Vagina (tissue), 2 donors: ENCODE measurements at places on chromosomes 3 and 15.

- DNase-seq: no peak
Measured at GRCh38 chr3:32283304-32283703, 44.8 kb downstream of the CMTM8 start.

DNA sequence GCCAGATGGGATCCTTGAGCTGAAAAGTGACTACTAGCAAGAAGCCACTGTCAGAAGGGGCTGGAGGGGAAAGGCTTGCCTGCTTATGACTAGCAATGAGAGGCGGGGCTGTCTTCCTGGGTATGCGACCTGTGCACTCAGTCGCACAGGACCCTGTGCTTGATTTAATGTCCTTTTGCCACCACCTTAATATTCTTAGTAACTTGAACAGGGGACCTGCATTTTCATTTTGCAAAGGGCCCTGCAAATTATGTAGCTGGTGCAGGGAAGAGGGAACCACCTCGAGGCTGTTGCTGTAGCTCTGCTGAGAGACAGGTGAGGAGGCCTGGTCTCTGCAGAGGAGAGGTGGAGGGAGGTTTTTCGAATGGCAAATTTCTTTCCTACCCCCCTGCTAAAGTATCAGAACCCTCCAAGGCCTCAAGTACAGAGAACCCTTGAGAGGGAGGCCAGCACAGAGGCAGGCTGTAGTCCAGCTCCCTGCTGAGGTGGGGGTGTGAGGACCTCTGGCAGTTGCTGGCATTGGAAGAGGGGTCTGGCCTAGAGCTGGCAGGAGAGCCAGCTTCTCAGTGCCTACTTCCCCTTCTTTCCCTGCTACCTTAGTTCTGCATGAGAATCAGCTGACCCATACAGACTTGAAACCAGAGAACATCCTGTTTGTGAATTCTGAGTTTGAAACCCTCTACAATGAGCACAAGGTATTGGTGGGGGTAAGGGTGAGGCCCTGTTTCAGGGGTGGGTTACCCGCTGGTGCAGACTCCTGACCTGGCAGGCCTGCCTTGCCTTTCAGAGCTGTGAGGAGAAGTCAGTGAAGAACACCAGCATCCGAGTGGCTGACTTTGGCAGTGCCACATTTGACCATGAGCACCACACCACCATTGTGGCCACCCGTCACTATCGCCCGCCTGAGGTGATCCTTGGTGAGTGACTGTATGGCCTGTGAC, 11.4 kb downstream of the CLK3 start:
- DNase-seq: no peak

DNA sequence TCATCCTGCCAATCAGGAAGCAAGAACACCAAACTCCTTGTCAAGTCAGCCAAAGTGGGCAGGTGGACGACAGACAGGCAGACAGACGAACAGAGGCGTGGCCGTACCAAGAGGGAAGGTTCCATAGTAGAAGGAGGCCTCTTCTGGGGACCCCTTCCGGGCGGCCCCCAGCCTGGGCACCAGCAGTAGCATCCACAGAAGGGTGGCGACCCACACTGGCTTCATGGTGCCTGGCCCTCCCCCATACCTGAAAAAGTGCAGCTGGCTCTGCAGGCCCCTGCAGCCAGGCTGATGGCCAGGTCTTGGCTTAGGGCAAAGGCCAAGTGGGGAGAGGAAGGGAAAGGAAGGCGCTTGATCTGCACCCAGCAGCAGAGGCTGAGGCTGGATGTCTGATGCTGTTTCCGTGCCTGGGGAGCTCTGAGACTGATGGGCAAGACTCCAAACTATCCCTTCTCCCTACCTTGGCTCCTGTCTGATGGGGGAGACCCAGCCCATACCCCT, 607 bp downstream of the LCTL start:
- no peak for DNase-seq

DNA sequence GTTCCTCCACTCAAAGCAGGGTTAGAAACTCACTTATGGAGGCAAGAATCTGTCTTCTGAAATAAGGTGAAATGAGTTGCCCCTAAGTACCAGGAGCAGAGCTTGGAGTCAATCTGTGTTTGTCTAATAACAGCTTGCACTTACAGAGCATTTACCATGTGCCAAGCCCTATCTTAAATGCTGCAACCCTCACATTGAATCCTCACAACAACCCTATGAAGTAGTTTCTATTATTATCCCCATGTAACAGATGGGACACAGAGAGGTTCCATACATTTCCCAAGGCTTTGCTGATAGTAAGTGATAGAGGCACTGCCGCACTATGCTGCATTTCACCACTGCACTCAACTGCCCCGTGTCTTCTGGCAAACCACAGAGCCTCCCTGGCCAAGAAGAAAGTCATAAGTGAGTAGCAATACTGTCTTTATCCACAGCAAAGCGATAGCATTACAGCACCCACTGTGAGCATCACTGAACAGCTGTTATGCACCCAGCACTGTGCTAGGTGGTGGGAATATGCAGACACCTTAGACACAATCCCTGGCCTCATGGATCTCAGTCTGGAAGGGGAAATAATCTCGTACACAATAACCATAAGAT, 141.5 kb downstream of the SSR3 start:
- no peak for DNase-seq

- DNase-seq: no peak
Measured at GRCh38 chr3:111808439-111808838, 50.6 kb upstream of the PHLDB2 start.

DNA sequence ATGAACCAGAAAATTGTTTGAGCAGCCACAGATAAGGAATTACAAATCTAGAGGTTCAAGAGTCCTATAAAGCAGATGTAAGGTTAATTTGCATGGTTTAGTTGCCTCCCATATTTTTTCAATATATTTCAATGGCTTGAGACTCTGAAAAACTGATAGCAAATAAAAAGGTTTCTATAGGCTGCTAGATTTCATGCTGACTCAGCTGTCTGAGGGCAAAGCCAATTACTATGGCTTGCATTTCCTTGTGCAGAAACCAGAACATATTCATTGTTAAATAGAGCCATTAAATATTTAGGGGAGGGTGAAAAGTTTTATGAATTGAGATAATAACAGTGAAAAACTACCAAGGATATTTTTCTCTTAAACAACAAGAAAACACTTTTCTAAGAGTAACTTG, 278.1 kb upstream of the CADM2 start:
- no peak for DNase-seq

GRCh38 chr3:83226751-83227150, 1465.3 kb upstream of the GBE1 start:
- DNase-seq: no peak

DNA sequence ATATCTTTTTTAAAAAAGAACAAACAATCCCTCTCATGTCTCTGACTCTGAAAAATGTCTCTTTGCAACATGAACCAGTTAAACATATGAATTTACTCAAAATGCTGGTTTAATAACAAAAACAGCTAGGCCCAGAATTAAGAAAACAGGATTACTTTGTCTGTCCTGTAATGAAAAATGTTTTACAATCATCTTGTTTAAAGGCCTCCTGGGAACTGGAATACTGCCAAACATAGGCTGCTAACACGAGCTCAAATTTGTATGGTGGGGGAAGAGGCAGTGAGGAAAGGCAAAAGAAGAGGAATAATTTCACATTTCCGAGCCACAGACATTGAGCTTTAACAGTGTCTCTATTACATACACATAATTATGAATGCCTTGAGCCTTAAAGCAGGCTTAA, 61.7 kb upstream of the PPIB start:
- no peak for DNase-seq

DNA sequence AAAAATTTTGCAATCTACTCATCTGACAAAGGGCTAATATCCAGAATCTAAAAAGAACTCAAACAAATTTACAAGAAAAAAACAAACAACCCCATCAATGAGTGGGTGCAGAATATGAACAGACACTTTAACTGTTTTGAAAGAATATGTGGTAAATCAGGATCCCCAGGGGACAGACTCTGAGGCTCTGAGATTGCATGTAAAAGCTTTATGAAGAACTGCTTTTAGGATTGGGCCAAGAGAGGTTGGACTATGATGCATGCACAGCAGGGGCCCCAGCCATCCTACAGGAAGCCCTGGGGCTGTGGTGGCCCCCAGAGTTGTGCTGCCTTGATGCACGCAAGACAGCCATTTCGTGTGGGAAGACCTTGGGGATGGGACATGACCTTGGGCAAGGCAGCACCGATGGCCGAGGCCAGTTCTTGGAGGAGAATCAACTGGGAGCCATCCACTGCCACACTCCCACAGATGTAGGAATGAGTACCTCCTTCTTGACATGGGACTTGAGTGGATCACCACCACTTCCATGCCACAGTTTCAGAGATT, 298.1 kb upstream of the THBS1 start:
- DNase-seq: no peak

DNA sequence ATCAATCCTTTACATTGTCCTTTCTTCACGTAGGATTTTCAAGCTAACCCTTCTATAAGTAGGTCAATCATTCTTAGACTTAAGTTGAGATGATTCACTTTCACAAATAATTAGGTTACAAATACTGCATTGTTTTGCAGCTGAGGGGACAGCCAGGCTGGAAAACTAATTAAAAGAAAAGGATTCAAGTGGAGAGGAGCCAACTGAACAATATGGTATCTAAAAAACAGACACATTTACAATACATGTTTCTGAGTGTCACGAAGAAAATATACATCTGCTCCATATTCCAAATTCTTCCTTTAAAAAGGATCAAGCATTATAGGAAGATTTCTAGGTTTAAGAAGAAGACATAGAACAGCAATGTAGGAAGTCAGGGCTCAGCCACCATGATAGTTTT, 70.2 kb downstream of the PEAK1 start:
- no peak for DNase-seq

DNA sequence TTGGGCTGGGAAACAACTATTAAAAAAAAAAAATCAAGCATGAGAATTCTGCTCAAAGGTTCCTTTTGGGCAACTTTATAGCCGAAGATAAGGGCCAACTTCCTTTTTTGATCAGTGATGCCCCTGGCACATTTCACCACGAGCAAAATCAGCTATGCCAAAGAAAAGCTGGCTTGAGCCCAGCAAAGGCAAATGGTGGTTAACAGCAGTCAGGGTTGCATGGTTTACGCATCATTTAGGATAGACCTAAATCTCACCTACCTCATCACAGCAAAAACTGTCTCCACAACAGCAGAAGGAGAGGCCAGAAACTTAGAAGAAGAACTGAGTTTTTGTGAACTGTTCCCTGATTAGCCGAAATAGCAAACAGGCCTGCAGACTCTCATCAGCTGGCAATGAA, 220.1 kb upstream of the CDIN1 start:
- no peak for DNase-seq

GRCh38 chr3:47010111-47010712, 30.7 kb downstream of the NBEAL2 start:
- DNase-seq: no peak

DNA sequence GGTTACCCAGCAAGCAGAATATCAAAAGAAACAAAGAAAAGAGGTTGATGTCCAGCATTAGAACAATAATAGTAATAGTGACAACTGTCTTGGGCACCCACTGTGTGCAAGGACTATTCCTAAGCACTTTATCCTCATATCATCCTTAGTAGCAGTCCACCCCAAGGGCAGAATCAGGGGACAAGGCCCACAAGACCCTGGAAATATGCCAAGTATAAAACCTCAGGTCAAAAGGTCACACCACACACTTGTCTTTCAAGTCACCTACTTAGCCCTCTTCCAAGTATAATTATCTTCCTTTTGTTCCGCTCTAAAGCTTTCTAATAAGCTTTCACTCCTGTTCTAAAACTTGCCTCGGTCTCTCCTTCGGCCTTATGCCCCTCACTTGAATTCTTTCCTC, 124.0 kb upstream of the STT3B start:
- DNase-seq: no peak

GRCh38 chr15:86872782-86873181, 793.1 kb downstream of the AGBL1 start:
- no peak for DNase-seq

- no peak for DNase-seq
Measured at GRCh38 chr15:70417535-70417934, 319.8 kb upstream of the TLE3 start.

GRCh38 chr3:99741588-99741987, 76.1 kb upstream of the CMSS1 start:
- no peak for DNase-seq
